Effector memory CD4-positive, alpha-beta T cell (primary cell): ENCODE measurements at places on chromosomes 5 and 9.
A peak's percentile ranks its signal among the peaks of the same experiment; 100 is the strongest.

GRCh38 chr5:72508241-72509170 lies 1.3 kb upstream of the ZNF366 start:
- no peak for DNase-seq

DNA sequence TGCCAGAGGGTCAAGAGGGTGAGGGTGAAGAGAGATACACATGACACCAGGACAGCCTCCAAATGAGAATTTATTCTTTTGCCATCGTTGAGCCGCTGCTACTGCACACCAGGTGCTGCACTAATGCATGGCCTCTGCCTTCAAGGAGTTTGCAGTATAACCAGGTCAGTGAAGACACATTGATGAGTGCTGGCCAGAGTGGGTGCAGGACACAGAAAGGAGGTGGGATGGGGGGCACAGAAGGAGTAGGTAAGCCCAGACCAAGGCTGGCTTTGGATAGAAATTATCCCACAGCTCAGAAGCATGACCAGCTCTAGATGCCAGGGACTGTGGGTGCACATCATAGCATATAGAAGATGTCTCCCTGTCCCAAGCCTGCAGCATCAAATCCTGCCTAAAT lies 38.0 kb downstream of the FOXI1 start:
- no peak for DNase-seq

DNA sequence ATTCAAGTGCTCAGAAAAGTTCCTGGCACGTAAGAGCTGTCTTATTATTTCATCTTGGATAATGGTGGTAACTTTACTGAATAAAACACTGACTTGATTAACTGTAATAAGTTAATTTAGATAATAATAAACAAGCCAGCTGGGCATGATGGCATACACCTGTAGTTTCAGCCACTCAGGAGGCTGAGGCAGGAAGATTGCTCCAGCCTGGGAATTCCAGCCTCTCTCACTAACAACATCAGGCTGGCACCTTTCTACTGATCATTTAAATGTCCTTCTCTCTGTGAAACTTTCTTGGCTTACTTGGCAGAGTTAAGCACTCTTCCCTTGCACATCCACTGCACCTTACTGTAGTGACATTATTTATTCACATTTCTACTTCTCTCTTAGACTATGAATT lies 20.0 kb downstream of the STOM start:
- DNase-seq, result no peak

GRCh38 chr5:82406205-82406773 lies 128.1 kb upstream of the RPS23 start:
- no peak for DNase-seq

- DNase-seq, result no peak
Measured at GRCh38 chr5:88769165-88769564, 113.8 kb downstream of the MEF2C start.

GRCh38 chr9:131523451-131524435 lies 7.3 kb downstream of the UCK1 start:
- DNase-seq, result no peak

- no peak for DNase-seq
Measured at GRCh38 chr5:160341309-160341870, 29.0 kb upstream of the CCNJL start.

- DNase-seq, result no peak
Measured at GRCh38 chr5:143759396-143760130, 52.4 kb upstream of the HMHB1 start.

- no peak for DNase-seq
Measured at GRCh38 chr9:135827301-135827700, 80.0 kb downstream of the CAMSAP1 start.

- no peak for DNase-seq
Measured at GRCh38 chr5:124741711-124742496, 4.5 kb downstream of the ZNF608 start.

GRCh38 chr5:156624686-156625085 lies 225.4 kb upstream of the PPP1R2B start:
- DNase-seq, result no peak

GRCh38 chr9:109765830-109766229 lies 14.2 kb upstream of the PALM2AKAP2 start:
- no peak for DNase-seq

DNA sequence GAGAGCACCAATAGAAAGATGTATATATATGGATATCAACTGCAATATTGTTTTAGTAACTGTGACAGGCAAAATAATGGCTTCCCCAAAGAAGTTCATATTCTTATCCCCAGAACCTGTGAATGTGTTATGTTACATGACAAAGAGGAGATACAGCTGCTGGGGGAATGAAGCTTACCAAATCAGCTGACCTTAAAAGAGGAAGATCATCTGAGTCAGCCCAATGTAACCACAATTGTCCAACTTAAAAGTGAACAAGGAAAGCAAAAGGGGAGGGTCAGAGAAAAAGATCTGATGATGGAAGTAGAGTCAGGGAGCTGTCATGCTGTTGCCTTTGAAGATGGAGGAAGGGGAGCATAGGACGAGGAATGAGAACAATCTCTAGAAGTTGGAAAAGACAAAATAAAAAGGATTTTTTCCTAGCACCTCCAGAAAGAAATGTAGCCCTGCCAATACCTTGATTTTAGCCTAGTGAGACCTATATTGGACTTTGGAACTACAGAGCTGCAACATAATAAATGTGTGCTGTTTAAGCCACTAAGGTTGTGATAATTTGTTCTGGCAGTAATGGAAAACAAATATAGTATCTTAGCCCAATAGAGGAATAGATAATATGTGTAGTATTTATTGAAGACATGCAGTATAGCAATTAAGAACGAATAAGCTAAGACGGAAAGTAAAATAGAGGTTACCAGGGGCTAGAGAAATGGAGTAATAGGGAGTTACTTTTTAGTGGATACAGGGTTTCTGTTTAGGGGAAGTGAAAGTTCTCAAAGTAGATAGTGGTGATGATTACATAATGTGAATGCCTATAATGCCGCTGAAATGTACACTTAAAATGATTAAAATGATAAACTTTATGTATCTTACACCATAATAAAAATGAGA lies 115.9 kb downstream of the PIK3R1 start:
- DNase-seq, result no peak

- peak; percentile 63 for DNase-seq
Measured at GRCh38 chr9:72526901-72527800, 5.7 kb downstream of the TMC1 start.

DNA sequence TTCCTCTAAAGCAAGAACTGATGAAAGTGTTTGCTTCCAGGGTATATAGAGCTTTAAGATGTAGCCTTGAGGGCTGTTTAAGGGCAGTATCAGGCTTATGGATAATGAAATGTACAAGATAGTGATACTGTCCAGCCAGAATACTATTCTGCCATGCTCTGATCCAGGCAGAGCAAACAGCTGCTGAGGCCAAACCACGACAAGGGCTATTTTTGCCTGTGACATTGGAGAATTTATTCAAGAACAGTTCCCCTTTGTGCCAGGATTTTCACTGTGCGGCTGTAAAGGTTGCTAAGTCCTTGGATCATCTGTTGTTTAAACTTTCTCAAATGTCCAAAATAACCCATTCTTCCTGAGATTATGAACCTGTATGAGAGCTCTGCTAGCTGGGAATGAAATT lies 70.4 kb downstream of the OTP start:
- no peak for DNase-seq

DNA sequence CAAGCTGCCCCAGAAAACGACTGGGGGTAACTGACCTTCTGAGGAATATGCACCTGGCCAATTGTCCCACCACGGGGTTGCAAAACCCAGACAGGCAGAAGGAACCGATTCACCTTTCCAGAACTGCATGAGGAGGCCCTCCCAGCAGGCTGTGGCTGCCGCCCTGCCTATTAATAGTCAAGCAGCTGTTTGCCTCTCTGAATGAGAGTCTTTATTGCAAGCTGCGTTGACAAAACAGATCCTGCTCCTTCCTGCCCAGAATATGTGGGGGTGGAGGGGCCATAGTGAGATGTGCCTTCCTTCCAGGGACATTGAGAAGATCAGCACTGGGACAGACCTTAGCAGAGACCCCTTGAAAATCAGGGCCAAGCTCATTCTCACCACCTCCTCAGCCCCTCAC lies 18.3 kb upstream of the TCOF1 start:
- no peak for DNase-seq

- no peak for DNase-seq
Measured at GRCh38 chr5:179373961-179374505, 28.8 kb upstream of the ADAMTS2 start.

- no peak for DNase-seq
Measured at GRCh38 chr5:146630472-146630871, 114.5 kb upstream of the GPR151 start.

DNA sequence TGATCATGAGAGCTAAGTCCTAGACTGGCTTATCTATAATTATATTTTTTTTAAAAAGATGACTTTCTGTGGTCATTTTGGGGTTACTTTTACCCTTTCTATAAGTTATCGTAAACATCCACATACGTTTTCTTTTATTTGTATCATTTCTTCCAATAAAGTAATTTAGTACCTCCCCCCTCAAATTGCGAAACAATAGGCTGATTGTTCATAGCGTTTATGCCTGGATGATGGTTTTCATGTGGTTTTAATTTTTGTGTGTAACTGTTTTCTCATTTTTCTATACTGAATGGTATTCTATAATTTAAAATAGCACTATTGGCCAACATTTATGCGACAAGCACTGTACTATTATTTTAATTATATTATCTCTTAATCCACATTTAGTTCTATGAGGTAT lies 44.5 kb downstream of the SMC5 start:
- DNase-seq, result no peak
